RPMI8226 (cell line): ENCODE measurements at places on chromosomes 1 and 21.
A peak's percentile ranks its signal among the peaks of the same experiment; 100 is the strongest.

GRCh38 chr1:93964096-93964776, 55.0 kb upstream of the GCLM start:
- DNase-seq = no peak

DNA sequence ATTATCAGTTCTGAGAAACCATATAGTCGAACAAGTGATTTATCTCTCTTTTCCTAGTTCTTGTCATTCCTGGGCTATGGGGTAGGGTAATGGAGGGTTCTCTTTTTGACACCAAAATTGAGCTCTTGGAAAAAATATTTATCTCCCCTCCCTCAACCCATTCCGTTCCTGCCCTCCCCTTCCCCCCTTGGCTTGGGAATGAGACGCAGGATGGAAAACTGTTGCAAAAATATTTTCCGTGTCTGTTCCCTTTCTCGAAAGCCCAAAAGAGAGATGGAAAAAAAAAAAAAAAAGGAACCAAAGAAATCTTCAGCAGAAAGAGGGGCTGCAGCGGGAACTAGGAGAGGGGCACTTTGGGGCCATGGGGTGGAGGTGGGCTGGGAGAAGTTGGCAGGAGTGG, 766 bp downstream of the ATP2B4 start:
- no peak for DNase-seq

DNA sequence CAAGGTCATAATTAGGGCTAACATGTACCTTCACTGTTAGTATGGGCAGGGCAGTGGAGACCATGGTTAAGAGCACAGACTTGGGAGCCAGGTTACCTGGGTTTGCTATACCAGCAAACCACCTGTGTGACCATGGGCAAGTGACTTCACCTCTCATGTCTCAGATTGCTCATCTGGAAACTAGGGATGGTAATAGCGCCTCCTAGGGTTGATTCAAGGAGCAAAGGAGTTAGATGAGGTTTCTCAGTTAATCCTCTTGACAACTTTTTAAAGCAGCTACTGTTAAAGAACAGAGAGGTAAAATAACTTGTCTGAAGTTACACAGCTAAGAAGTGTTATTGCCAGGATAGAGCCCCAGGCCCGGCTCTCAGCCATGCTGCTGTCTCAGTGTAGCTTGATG, 790 bp upstream of the MATN1 start:
- no peak for DNase-seq

GRCh38 chr21:25733859-25734653, 648 bp downstream of the ATP5PF start:
- peak; percentile 51 for DNase-seq

- DNase-seq = no peak
Measured at GRCh38 chr1:160797861-160798273, 1.9 kb downstream of the LY9 start.

DNA sequence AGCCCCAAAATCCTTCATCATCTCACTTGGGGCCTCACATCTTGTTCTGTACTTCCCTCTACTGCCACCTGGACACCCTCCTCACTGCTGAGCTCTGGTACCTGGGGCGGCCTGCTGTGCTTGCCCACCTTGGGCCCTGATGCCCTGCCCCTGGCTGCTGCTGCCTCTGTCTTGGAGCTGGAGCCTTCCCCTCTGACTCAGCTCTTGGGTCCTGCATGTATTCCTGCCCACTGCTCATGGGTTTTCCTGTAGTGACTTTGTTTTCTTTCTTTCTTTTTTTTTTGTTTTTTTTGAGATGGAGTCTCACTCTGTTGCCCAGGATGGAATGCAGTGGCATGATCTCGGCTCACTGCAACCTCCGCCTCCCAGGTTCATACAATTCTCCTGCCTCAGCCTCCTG, 37.5 kb downstream of the TRAPPC10 start:
- DNase-seq = no peak

DNA sequence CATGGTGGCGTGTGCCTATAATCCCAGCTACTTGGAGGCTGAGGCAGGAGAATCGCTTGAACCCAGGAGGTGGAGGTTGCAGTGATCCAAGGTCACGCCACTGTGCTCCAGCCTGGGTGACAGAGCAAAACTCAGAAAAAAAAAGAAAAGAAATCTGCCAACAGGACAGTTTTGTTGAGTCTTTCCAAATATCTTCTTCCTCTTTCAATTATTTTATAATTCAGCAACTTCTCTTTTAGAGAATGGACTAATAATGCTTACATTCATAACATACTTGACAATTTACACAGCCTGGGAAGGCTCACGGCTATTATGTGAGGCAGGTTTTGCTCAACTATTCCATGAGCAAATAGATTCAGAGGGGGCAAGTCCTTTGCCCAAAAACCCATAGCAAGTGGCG, 18.1 kb downstream of the CNR2 start:
- no peak for DNase-seq
